ENCODE measurements at places on chromosomes 2 and 18.
A peak's percentile ranks its signal among the peaks of the same experiment; 100 is the strongest.

- no peak for DNase-seq
These were observed 402.0 kb upstream of the MMADHC start for GRCh38 chr2:149989447-149990063.

DNA sequence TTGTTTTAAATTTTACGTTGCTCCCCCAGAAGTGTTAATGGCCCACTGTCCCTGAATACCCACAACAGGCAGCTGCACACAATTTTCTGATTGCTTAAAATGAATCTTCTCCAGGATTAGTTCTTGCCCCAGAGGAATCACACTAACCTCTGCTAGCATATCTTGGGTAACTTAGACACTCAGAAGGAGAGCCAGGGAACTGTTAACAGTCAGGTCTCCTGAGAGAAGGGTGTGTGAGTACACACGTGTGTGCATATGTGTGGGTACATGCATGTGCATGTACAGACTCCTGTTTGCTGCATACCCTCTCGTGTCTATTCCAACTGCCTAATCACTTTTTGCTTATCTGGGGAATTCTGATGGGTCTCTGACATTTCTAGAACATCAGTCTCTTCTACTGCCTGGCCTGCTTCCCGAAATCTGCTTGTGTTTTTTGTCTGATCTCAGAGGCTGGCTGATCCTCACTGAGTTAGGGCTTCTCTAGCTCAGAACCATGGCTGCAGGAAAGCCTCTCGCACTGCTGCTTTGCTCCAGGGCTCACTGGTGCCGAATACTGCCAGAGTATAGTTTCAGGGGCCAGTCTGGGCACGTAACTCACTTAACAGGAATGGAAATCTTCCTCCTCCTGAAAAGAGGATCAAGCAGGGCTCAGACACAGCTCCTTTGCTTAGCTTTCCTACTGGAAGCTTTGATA lies 62.8 kb downstream of the PRELID3A start:
- DNase-seq: no peak

GRCh38 chr2:147760984-147761383 lies 83.8 kb upstream of the ACVR2A start:
- no peak for DNase-seq

DNA sequence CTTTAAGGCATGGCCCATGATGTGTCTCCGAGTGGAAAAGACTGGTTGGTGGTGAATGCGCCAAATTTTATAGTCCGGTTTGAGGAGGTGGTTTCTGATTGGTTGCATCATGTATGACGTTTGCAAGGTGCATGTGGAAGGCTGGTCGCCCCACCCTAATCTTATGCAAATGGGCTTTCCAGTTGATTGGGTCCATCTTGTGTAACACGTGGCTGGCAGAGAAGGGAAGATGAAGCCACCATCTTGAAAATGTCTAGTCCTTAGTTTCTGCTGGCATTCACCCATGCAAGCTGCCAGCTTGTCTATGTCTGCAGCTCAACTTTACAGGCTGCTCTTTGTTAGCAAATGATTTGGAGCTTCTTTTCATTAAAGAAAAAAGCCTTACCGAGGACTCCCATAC lies 132.2 kb downstream of the PIK3C3 start:
- DNase-seq: no peak

- DNase-seq: no peak
These were observed 86.2 kb downstream of the CDK15 start for GRCh38 chr2:201892516-201892915.

DNA sequence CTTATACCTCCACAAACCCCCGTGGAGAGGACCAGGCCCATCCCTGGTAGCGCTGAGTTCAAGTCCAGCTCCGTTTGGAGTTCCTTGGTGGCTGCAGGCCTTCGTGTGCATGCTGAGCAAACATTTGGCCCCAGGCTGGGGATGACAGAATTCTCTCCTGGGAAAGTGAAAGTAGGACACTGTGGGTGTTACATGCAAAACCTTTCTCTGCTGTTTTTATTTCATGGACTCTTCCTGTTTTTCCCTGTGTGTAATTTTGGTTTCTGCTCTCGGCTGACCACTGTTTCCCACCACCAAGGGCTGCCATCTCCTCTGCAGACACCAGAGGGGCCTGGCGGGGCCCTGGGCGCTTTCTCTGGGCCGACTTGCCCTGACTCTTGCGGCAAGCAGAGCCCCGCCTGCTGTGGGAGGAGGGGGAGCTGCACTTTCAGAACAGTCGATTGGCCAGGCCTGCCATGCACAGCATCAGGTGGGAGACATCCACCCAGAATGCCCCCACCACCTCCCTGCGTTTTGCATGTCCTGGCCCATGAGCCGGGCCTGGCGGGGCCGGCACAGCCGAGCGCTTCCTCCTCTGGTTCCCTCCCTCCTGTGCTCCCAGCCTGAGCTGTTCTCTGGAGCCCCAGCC lies 102.4 kb downstream of the CABLES1 start:
- peak; percentile 73 for DNase-seq

DNA sequence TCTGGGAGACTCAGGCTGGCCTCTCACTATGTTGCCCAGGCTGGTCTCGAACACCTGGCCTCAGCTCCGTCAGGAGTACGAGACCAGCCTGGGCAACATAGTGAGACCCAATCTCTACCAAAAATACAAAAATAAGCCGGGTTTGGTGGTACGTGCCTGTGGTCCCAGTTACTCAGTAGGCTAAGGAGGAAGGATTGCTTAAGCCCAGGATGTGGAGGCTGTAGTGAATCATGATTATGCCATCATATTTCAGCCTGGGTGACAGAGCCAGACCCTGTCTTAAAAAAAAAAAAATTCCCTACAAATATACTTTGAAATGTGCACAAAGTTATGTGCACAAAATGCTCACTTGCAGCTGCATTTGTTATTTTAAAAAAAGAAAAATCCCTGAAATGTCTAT lies 26.3 kb upstream of the AGAP1 start:
- no peak for DNase-seq

DNA sequence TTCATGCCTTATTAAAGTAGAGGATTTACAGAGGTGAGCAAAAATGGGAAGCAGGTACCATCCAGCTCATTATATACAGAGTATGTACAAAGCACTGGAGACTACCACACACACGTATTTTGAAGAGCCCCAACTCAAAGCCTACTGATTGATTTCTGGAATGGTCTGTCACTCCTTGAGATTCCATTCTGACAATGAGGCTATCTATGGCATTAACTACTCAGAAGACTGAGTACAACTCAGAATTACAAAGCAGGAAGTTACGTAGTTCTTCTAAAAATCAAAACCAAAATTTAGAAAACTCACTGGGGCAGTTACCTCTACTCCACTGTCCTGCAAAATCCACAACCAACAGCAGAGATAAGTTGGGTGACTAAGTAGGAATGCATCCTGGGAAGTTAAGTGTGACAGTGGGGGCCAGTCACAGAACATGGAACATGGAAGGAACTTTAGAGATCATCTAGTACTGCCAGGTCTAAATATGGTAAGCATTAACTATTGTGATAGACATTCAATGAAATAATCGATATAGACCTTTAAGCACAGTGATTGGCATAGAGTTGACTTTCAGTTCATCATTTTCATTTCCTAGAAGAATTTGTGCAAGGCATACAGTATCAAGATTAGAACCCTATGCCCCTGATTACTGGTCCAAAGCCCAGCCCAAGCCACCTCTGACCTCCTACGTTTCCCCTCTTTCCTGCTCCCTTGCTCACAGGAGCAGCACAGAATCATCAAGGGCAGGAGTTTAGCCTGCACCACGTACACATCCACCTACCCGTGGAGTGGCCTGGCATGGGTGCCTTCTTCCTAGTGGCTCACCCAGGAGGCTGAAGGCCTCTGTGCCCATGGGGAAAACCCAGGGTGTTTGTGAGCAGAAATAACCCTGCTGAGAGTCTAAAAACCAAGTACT lies 80.1 kb upstream of the FOSL2 start:
- DNase-seq: no peak

DNA sequence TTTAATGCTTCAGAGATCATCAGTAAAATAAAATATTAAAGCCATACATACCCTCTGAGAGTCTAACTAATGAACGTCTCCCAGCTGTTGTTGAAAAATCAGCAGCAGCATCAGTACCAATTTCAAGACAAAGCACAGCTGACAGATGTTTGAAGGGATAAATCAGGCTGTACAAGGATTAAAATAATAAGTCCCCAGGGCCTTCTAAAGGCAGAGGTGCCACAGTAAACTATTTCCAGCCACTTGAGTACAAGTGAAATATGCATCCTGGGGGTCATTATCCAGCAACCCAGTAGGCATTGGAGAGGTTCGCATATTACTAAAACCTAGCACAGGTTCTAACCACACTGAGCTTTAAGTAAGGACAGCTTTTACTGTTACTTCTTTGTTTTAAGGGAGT lies 76.9 kb downstream of the NXPH2 start:
- DNase-seq: no peak

DNA sequence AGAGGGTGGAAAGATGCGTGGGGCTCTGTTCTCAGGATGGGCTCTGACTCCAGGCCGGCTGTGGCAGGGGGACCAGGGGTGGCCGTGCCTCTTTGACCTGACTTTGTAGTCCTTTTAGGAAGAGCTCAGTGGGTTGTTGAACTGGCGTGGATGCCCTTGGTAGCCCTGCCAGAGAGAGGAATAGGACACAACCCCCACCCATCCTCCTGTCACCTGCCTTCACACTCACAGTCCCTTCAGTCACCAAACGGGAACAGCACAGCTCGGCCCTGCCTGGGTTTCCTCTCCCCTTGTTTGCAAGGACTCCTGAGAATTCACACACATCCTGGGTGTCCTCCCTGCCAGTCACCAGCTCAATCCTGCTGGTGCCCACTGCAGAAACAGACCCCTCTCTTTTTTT lies 20.1 kb upstream of the MRPL33 start:
- no peak for DNase-seq

DNA sequence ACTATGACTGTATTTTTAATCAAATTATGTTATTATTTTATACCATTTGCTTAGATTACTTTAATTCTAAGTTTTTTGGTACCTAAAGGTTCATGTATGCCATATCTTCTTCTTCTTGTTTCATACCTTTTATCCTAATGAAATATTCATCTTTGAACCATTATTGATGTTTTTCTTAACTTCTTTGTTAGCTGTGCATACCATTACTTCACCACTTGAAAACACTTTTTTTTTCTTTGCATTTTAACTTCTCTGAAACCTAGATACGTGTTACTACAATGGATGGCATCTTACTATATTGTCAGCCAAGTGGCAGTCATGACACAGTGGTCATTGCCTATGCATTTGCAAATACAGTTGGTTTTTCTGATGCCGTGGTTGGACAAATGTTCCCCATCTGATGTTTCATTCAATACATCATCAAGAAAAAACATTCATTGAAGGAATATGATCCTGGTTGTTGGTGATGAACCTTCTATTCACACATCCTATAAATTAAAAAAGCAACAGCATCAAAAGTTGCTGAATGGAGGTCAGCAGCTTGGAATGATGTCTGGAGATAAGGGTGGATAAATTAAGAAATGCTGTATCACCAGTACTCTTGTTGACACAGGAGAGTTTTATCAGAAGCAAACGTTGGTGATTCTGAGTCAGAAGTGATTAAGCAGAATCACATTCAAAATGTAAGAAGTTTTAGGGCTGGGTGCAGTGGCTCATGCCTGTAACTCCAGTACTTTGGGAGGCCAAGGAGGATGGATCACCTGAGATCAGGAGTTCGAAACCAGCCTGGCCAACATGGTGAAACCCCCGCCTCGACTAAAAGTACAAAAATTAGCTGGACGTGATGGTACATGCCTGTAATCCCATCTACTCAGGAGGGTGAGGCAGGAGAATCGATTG lies 7.4 kb downstream of the IL36A start:
- no peak for DNase-seq

DNA sequence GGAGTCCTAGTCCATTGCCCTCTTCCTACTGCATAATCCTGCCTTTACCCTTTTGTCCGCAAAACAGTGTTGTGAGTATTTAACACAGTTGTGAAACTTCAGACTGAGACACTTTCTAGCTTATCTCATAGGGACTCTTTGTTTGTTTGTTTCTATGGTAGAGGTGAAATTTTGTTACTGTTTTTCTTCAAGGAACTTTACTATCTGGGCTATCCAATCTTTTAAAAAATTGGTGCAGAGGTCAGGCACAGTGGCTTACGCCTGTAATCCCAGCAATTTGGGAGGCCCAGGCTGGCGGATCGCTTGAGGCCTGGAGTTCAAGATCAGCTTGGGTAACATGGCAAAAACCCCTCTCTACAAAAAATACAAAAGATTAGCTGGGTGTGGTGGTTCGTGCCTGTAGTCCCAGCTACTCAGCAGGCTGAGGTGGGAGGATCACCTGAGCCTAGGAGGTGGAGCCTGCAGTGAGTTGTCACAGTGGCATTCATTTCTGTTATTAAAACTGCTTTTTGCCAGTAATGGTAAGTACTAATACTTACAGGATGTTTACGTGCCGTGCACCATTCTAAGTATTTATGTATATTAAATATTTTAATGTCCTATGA lies 18.8 kb downstream of the GMCL1 start:
- DNase-seq: no peak

DNA sequence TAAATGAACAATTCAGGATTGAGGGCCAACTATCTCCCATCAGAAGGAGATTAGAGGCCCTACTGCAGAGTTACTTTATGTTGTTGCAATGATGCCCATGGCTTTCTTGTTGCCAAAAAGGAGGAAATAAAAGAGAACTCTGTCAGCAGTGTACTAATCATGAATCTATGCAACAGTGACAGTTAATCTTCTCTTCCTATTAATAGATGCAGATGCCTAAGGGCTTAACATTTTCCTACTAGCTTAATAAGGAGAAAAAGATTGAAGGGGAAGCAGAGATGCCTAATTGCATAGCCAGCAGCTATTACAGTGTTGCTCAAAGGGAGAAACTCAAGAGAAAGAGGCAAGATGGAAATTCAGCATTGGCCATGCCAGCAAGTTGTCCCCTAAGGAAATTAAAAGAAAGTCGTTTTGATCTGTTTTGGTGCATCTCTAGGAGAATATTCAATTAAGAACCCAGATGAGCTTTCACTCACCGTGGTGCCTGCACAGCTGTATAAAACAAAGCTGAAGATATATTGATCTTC lies 107.1 kb upstream of the KCNJ3 start:
- DNase-seq: no peak

- DNase-seq: no peak
These were observed 150.7 kb downstream of the TSN start for GRCh38 chr2:121906170-121906569.
